KG1 (cell line): ENCODE measurements at places on chromosomes 1 and 21.

- no peak for DNase-seq
These were observed 247.5 kb downstream of the LMX1A start for GRCh38 chr1:165109013-165109412.

DNA sequence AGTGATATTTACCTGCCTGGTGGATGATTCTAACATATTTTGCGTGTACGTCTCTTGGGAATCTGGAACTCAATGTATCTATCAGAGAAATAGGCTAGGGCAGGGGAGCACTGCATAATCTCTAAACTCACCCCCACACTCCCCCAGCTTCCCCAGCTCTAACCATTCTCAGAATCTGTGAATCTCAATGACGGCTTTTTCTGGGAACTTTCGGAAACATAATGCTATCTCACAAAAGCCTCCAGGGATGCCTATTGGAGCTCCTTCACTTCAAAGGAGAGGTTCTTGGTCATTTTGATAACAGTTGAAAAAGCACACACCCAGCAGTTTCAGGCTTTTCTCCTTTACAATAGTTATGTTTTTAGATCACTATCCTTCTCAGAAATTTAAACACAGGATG lies 113.8 kb upstream of the MAGI3 start:
- no peak for DNase-seq

GRCh38 chr1:10204003-10204642 lies 6.2 kb upstream of the KIF1B start:
- DNase-seq, result no peak

DNA sequence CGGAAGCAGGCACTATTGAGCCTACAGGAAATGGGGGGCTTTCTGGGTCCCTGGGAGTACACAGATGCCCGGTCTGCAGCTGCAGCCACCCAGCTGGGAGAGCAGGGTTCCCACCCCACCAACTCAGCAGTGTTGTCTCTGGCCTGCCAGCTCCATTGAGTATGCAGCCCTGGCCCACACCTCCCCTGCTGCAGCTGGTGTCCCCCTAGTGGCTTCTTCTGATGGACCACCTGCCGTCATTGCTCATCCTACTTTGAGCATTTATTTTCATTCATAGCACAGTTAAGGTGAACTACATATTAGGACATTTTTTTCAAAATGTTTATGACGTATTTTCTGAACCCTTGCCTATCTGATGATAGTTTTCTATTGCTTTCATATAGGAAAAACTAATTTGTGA lies 189.8 kb upstream of the LYPLAL1 start:
- DNase-seq, result no peak

- DNase-seq, result no peak
These were observed 35.7 kb downstream of the NCF2 start for GRCh38 chr1:183554577-183554976.

DNA sequence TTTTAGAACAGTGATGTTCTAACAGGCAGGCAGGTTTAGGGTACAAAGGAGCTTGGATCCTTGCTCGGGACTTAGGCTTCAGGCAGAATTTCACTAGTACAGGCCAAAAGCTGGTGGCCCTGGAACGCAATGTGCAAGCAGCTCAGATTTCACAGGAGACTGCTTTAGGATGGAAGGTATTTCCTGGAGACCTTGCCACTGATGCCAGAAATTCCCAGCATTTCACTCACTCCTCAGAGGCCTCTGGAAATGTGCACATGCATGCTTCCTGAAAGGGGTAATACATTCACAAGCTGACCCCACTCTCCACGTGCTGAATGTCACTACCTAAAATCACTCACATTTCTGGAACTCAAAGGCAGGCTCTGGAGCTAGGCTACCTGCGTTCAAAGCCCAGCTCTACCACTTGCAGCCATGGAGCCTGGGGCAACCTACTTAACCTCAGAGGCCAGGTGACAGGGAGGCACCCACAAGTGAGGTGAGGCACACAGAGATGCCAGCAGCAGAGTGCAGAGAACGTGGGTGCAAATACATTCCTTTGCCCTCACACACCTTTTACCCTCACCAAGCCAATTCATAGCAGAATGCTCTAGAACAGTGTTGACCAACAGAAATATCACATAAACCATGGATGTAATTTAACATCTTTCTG lies 56.5 kb downstream of the CDC7 start:
- DNase-seq, result no peak

GRCh38 chr1:203534526-203534925 lies 40.6 kb downstream of the OPTC start:
- DNase-seq, result no peak

DNA sequence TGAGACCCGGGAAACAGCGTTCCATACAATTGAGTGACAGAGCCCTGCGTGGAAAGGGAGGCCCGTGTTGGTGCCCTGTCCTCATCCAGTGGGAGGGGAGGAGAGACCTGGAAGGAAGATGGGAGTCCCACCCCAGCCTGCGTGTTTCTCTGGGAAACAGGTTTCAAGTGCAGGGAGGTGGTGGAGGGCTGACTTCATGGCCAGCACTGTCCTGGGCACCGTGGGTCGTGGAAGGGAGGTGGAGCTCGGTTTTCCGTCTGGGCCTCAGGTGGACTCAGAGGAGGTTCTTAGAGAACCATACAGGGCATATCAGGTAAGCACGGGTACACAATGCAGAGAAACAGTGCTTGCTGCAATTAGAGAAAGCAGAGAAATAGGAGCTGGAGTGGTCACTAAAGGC lies 222.6 kb downstream of the CAMTA1 start:
- DNase-seq, result no peak

DNA sequence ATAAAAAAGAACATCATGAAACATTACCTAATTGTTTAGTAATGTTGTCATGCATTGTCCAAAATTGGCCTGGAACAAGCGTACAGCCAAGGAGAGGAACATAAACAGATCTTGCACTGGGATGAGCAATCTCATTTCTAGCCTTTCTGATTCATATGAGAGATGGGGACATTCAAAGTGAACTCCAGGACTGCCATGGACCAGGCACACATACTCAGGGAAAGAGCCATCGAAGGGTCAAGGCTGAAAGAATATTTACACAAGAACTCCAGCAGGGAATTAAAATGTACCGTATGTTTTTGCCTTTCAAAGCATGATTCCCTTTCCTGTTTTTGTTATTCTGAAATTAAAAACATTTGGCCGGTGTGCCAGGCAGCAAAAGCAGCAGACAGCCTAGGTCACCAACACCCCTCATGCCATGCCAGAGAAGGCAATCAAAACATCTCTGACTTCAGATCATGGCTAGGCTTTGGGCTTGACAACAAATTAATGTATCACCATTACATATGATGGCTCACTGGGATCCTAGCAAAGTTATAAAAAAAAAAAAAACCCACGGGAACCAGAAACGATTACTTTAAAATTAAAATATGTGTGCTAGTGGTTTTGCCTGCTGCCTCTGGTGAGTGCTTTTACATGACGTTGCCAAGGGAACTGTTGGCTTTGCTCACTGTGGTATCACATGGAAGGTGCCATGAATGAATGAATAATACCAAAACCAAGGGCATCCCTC lies 159.8 kb downstream of the TGFBR3 start:
- DNase-seq, result no peak
